Activated CD4-positive, alpha-beta T cell treated with anti-CD3 and anti-CD28 coated beads, Interleukin-2, amount 10 ng/mL, durations not matched to agents 24 days and 14 days (primary cell): ENCODE measurements at places on chromosomes 5 and 9.

GRCh38 chr9:13588151-13589033 lies 308.9 kb upstream of the MPDZ start:
- no peak for DNase-seq

DNA sequence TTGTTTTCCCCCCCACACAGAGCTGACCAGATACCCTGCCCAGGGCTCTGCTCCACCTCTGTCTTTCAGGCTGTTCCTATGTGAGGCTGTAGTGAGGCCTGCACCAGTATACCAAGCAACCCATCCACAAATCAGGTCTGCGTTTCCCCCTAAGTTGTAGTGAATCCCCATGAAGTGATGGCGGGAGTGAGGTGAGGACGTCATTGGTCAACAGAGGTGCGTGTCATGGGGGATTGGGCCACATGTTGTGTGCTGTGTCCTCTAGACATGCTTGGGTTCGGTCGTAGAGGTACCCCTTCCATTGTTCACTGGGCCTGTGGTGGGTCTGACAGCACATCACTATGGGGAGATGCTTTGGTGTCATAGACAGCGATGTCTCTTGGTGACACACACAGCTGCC lies 184.6 kb downstream of the CACNA1B start:
- DNase-seq = no peak

- DNase-seq = no peak
Observed at GRCh38 chr5:78798673-78799029, 150.1 kb upstream of the LHFPL2 start.

GRCh38 chr5:56320686-56321085 lies 87.6 kb upstream of the ANKRD55 start:
- DNase-seq = no peak

- no peak for DNase-seq
Observed at GRCh38 chr5:33304601-33305000, 136.2 kb upstream of the TARS1 start.

GRCh38 chr5:41875121-41875520 lies 4.9 kb upstream of the OXCT1 start:
- no peak for DNase-seq

DNA sequence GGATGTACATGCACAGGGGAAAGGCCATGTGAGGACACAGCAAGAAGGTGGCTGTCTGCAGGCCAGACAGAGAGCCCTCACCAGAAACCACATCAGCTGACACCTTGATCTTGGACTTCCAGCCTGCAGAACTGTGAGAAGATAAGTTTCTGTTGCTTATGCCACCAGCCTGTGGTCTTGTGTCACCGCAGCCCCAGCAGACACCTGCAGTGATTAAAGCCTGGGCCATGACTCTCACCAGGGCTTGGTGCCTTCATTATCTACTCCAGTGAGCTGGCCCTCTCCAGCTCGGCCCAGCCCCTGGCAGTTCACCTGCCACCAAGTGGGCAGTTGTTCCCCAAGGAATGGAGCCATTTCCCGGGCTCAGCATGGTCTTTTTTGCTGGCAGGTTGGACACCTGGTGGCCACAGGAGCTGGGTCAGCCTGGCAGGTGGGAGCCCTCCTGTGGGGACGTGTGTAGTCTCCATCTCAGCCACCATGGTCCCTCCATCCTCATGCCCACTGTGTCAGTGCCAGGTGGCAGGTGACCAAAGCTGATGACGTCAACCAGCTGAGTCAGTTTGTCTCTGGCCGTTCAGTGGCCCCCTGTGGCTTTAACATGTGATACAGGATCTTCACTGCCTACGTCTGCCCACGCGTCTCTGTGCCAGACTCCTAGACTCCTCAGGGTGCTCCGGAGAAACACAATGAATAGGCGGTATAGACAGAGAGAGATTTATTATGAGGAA lies 99.9 kb upstream of the PPP1R26 start:
- no peak for DNase-seq

GRCh38 chr5:138352722-138353559 lies 456 bp downstream of the KDM3B start:
- peak; percentile 93 for DNase-seq

DNA sequence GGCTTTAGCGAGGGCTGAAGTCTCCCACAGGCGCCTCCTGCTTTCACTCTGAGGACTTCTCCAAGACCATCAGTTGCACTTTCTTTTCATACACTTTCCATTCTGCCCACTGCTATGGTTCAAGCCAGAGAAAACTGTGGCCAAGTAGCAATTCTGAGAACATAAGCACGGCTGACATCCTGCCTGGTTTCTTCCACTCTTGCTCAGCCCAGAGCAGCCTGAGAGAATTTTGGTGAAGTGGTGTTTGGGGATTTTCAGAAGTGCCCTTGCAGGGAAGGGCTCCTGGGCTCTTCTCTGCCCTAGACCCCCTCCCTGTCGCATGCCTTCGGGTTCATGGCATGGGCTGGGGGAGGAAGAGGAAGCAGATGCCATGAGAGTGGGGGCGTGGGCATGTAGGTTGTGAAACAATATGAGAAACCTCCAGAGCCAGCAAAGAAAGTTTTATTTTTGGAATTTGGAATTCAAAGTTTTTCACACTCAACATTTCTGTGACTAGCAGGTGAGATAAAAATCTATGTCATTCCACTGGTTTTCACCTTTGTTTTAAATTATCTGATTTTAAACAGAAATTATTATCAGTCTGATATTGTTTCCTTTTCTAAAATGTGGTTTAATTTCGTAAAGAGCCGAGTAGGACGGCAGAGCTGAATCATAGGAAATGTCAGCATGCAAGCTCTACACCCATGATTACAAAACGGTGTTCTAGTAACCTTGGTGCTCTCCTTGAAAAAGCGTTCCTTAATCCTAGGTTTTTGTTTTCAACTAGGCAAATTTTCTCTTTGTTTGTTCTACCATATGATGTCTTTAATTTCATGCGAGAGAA lies 27.8 kb upstream of the TNFSF8 start:
- peak; percentile 85 for DNase-seq

DNA sequence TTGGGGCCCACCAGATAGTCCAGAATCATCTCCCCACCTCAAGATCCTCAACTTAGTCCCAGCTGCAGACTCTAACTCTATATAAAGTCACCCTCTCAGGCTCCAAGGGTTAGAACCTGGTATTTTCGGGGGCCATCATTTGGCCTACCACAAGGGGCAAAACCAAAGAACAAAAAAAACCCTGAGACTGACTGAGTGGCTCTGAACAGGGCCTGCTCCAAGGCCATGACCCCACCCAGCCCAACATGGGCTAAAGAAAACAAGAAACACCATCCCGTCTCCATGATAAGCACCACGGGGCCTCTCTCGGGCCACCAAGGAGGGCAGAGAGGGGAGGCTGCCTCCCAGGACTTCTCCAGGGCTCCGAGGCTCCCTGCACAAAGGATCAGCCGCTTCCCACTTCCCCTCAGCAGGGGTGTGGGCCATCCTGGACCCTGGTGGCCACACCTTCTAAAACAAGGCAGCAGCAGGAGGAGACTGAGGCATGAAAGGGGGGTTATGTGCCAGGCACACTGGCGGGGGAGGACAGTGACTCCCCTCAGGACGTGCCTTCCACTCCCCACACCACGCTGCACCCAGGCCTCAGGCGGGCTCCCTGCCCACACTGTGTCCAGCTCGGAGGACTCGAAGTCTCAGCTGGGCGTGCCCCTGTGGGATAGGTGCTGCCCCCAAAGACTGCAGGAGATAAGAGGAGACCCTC lies 51.5 kb downstream of the SEMA4D start:
- no peak for DNase-seq

- no peak for DNase-seq
Observed at GRCh38 chr5:77218263-77218662, 7.8 kb downstream of the PDE8B start.
